ENCODE measurements at places on chromosomes 3 and 15. TPM values are rescaled to one million over a fixed set of nuclear protein-coding genes. Genes with fewer than 3 reads are reported as not detected.

Gene TGM4
- total RNA-seq, result 0.09 TPM

Gene ARPP21
- not detected for total RNA-seq

Gene ZBTB38
- total RNA-seq, result 23.7 TPM

Gene UBAP1L
- total RNA-seq, result 3.9 TPM

Gene GOLGA8N
- total RNA-seq, result 3.1 TPM

Gene PPP1R14D
- not detected for total RNA-seq

Gene BNC1
- 0.46 TPM for total RNA-seq

Gene PLA1A
- total RNA-seq, result not detected

Gene TTLL13
- total RNA-seq, result not detected

Gene LMAN1L
- total RNA-seq, result 0.80 TPM

Gene NPAP1
- total RNA-seq, result not detected

Gene ZKSCAN7
- total RNA-seq, result 3.0 TPM

Gene GPR171
- not detected for total RNA-seq

Gene CORO2B
- total RNA-seq, result 4.4 TPM

Gene NEK10
- 0.79 TPM for total RNA-seq

Gene CPN2
- total RNA-seq, result not detected

DNA sequence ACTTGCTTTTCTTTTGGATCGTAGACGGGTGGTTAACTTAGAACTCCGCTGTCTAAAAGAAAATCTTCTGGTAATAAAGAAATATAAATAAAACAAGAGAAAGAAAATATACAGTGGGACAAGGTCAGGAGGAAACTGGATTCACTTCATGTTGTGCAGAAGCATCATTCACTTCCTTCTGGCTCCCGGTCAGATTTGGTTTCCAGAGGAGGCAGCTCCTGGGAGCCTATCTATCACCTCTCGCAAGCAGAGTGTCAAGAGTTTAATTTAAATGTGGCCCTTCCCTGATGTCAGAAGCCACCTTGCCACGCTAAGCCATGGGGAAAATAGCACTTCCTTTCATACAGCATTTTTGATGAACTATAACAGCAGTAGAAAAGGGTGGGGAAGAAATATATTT is 139.1 kb downstream of the NSMCE3 start:
- no peak for DNase-seq

GRCh38 chr15:73699249-73700040 is 15.3 kb downstream of the CD276 start:
- DNase-seq, result no peak

DNA sequence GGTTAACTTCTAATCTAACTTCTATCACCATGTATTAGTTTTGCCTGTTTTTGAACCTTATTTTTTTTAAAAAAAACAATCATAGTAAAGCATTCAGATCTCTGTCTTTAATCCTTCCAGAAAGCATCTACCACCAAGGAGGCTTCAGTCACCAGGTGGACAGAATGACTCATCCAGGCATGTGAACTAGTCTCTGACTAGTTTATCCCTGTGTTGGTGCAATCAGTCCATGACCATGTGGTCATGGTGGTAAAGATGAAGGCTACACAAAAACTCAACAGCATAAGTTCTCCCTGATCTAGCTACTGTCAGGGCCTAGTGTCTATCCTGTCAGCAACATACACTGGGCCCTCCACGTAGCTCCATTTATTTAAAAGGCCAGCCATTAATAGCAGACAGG is 750.6 kb downstream of the AGBL1 start:
- DNase-seq, result no peak

- DNase-seq, result no peak
These were observed 53.5 kb upstream of the DCBLD2 start for GRCh38 chr3:98954791-98955604.

- DNase-seq, result no peak
These were observed 25.3 kb downstream of the ACSBG1 start for GRCh38 chr15:78208887-78209645.

- DNase-seq, result no peak
These were observed 13.3 kb upstream of the CHD2 start for GRCh38 chr15:92886815-92887214.

DNA sequence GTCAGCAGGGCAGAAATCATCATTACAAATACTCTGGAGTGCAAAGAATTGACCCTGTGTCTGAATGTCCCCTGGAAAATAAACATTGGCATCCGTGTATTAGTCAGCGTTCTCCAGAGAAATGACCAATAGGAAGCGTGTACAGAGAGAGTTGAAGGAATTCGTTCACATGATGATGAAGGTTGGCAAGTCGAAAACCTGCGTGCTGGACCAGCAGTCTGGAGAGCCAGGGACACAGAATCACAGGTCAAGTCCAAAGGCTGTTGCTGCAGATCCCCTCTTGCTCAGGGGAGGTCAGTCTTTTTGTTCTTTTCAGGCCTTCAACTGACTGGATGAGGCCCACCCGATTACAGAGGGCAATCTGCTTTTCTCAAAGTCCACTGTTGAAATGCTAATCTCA is 16.6 kb downstream of the GP9 start:
- DNase-seq, result no peak

DNA sequence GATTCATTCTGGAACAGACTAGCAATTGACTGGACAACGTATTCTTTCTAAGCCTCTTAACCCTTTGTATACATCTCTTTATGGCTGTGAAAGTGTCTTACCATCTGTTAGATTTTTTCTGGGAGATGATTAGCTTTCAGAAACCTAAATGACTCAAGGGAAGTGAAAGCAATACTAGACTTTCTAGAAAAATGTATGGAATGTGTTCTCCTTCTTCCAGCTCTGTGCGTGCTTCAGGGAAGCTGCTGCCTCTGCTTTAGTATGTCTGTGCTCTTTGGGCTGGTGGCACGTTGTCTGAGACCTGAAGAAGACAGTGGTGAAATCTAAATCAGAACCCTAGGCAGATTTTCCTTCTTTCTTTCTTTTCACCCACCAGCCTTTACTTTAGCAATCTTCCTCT is 89.5 kb downstream of the ITPR1 start:
- DNase-seq, result no peak

DNA sequence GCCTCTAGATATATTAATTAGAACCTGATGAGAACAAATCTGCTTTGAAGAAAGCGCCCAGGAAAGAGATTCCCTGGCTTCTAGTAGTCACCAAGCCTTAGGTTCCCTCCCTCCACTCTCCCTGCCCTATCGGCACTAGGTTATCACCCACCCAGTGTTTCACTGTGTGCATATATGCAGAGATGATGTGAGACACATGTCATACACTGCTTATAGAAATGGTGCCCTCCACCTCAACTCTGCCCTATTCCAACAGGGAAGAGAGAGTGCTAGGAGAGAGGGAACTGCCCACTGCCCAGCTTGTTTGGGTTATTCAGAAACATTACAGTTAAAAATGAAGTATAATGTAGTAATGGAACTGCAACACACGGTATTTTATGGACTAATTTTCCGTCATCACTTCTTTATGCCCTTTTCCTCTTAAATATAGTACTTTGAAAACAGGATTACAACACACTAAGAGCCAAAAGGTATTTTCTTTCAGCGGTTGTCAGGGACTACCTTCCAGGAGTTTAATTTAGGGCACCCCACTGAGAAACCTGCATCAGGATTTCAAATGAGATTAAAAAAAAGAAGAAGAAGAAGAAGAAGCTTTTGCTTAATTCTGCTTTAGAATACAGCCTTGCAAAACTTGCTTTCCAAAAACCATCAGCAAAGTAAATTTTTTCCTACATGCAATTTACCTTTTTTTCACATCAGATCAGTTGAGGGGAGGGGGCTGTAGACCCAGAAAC is 55.3 kb downstream of the MEIS2 start:
- no peak for DNase-seq

- peak; percentile 4 for DNase-seq
These were observed 617.4 kb downstream of the SI start for GRCh38 chr3:164460851-164461250.

DNA sequence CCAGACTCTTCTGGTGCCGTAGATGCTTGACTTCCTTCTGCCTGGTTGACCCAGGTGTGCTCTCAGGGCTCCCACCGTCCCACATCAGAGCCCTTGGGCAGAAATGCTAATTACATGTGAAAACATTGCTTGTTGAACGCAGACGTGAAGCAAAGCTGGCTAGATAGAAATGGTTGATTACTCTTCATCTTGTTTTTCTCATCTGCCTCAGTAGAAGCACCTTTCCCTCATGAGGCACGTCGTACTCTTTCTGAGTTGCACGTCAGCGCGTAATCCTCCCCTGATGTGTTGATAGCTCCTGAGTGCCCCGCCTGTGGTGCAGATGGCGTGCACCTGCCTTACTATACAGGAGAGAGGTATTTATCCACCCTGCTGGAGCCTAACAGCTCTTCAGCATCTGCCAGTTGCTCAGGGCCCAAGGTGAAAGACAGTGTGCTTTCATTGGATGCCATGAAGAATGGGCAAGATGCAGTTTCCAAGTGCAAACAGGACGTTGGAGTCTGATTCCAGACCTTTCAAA is 18.1 kb downstream of the MAP6D1 start:
- DNase-seq, result no peak

GRCh38 chr3:165081183-165081582 is 2.9 kb upstream of the SI start:
- no peak for DNase-seq

GRCh38 chr15:67178569-67179210 is 75.8 kb downstream of the AAGAB start:
- DNase-seq, result no peak

- DNase-seq, result no peak
These were observed 80.2 kb downstream of the FMN1 start for GRCh38 chr15:33114374-33114717.

DNA sequence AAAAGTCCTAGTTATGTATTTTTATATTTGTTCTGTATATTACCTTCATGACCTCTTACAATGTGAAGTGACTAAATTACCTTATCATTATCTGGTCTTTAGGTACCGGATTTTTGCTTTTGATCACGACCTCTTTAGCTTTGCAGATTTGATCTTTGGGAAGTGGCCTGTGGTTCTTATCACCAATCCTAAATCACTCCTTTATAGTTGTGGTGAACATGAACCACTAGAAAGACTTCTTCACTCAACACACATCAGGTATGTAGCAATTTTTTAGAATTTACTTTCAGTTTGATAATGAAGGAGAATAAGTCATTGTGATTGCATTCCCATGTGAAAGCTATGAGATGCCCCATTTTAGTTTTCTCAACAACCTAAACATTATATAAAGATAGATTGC is 18.3 kb downstream of the TMEM62 start:
- DNase-seq, result no peak

DNA sequence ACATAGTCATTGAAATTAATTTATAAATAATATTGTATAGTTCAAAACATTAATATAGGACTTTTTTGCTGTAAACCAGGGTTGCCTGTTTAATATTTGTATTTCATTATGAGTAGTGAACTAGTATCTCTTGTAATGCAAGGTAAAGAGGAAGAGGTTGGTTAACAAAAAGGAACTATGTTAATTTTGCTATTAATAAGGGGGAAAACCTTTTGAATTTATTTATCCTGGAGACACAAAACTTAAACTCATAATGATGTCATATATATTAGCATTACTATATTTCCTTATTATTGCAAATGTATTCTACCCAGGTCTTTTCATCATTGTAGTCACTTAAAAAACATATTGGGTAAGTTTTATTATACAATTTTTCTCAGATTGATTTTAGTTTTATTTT is 94.5 kb downstream of the CHL1 start:
- no peak for DNase-seq

All from A673 (cell line).